ENCODE measurements at places on chromosomes 4 and X.

DNA sequence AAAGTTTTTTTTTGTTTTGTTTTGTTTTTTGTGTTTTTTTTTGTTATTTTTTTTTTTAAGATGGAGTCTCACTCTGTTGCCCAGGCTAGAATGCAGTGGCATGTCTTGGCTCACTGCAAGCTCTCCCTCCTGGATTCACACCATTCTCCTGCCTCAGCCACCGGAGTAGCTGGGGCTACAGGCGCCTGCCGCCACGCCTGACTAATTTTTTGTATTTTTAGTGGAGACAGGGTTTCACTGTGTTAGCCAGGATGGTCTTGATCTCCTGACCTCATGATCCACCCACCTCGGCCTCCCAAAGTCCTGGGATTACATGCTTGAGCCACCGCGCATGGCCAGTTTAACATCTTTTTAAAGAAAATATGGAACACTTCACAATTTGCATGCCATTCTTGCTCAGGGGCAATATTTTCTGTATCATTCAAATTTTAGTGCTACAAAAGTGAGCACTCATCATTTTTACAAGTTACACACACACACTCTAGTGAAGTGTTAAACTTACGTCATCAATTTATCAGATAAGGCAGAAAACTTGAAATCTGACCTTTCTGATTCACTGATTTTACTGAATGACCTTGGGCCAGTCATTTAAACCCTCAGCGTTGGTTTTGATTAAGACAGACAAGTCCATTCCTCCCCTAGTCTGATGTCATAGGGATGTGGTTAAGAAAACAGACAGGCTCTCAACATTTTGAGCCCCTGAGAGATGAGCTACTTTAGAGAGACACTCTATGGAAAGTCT lies 61.2 kb downstream of the TRIM2 start:
- no peak for DNase-seq

GRCh38 chr4:144757969-144758368 lies 112.0 kb downstream of the HHIP start:
- DNase-seq = no peak

DNA sequence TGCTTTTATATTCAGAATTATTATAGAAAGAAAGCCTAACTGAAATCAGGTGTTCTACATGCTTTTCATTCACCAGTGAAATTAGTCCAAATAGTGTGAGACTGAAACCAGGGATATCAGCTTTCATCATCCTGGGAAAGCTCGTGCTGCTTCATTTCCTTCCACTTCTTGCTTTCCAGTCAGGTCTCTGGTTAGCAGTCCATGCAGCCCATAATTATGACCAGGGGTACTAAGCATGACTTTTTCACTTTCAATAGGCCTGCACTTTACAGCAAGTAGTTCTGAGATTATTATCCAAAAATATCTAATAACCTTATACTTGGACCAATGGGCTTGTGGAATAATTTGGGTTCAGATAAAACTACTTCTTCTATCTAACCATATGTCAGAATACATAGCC lies 673.2 kb upstream of the MAGEB2 start:
- no peak for DNase-seq

DNA sequence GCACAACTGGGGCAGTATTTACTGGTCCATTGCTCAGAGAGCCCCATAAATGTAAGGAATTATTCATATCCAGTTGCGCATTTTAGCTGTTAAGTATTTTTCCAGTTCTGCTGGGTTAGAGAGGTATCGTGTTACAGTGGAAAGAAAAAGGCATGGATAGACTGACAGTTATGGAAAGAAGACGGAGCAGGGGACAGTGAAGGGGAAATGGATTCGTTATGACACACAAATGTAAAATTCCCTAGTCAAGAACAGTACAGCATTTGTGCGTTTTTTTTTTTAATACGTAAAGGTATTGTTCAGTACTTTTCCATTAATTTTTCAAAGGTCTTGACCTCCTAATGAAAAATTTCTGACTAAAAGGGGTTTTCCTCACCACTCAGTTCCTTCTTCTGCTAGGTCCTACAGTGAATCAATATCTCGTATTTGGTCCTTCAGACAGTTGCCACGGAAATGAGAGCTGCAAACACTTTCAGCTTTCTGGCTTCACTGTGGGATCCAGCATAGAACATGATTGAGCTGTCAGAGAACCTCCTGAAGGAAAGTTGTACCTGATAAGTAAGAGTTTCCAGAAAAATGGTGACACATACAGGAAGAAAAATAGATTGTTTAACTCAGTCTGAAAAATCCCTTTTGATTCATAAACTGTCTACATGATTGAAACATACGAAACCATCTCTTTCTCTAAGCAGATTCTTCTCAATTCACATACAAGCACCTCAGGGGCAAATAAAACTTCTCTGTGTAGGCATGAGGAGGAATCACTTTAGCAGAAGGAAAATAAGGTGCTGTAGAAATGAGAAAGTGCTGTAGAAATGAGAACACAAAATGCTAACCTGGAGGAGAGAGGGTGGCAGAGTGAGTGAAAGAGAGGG lies 21.8 kb upstream of the BBS12 start:
- no peak for DNase-seq

DNA sequence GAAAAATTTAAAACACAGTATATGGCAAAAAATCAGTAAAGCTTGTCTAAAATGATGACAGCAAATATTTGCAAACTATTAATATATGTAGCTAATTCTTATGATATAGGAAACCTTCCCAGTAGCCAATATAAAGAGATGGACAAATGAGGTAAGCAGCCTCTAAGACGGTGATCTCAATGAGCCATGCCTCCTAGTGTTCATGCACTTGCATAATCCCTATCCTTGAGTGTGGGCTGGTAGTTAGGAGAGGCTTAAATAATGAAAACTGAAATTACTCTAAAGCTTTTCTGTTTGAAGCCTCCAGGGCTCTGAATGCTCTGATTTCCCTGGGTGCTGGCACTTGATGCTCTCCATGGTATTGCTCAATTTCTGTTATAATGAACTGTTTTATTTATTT lies 24.6 kb upstream of the ARMCX4 start:
- DNase-seq = no peak

GRCh38 chrX:56281789-56282188 lies 49.6 kb downstream of the KLF8 start:
- DNase-seq = no peak

- DNase-seq = no peak
These were observed 102.8 kb upstream of the MXRA5 start for GRCh38 chrX:3449287-3449686.

GRCh38 chr4:14528918-14529317 lies 473.4 kb upstream of the CPEB2 start:
- no peak for DNase-seq

DNA sequence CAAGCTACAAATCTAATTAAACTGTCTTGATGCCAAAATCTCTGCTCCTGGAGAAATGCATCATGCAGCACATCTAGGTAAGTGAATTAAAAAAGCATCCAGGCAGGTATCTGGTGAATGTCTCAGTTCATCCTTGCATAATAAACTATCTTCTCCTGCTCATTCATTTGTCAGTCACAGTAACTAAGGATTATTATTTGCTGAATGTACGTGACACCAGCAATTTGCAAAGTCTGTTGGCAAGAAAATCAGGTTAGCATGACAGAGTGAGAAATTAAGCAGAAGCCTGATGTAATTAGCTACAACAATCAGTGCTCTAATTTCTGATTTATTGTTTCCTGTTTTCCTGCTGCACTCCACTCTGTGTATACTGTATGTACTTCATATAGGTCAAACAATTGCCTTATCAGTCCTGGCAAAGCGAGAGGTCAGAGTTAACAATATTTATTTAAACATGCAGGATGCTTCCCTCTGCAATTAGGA lies 213.6 kb downstream of the FBXO8 start:
- DNase-seq = no peak

DNA sequence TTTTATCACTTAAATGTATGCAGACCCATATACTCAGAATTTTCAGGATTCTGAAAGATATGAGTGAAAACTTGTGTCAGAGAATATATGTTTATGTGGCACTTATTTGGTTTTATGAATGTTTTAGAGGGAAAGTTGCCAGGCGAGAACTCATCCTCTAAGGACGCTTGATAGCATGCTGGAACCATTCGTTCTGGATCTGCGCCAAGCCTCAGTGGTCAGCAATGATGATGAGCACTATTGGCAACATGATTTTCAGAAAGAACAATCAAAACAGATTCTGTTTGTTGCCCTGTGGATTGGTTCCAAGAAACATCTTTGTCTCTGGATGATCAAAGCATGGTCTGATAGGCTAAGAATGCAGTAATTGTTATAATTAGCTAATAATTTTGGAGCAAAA lies 32.1 kb upstream of the RAPGEF2 start:
- DNase-seq = peak; percentile 87

- DNase-seq = no peak
These were observed 101.5 kb downstream of the SORBS2 start for GRCh38 chr4:185710487-185710995.

- DNase-seq = no peak
These were observed 482.1 kb upstream of the CPEB2 start for GRCh38 chr4:14520171-14520570.

DNA sequence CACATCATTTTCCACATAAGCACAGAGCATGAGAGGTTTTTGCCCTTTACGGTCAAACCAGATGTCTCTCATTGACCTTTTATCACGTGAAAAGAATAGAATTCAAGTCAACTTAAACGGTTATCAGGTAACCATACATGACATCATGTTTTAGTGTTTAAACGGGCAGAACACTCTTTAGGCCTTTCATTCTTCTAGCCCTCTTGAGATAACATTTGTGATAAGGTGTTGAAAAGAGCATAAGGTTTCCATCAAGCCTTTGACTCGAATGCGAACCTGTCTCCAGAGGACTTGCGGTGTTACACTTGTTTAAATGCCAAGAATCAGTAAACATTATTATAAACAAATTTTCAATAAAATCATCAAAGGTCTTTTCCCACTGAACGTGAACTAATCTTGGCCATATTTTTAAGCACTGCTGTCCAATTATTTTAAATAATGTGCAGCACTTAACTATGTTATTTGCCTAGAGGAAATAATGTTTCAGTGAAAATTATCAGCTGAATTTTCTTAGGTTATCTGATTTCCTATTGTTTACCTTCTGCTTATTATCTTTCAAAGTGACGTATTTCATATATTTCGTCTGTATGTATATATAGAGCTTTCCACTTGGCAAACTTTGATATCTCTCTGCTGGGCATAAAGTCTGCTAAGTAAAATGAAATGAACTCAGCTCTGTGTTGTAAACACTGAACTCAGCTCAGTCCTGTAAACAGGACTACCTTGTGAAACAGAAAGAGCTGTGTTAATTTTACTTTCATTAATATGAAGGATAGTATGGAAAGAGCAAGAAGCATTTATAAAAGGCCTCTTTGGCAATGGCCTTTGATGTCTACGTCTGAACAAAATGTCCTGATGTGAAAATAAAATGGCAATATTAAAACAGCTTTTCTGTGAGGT lies 33.3 kb downstream of the TENM3 start:
- no peak for DNase-seq

DNA sequence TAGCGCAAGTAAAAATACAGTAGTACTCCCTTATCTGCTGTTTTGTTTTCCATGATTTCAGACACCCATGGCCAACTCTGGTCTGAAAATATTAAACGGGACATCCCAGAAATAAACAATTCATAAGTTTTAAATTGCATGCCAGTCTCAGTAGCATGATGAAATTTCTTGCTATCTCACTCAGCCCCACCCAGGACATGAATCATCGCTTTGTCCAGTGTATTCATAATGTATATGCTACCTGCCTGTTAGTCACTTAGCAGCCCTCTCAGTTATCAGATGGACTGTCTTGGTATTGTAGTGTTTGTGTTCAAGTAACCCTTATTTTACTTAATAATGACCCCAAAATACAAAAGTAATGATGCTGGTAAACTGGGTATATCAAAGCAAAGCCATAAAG lies 158.2 kb upstream of the DDIT4L start:
- DNase-seq = no peak

DNA sequence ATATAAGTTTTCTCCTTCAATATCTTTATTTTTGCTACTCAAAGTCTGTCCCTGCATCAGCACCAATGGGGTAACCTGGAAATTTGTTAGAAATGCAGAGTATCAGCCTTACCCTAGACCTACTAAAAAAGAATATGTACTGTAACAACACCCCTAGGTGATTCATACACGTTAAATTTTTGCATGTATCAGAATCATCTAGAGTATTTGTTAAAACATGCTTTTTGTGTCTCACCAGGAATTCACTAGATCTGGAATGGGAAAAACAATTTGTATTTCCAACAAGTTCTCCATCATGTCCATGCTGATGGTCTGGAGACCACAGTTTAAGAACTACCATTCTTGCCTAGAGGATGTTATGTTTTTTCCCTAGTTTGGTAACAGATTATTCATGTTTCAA lies 196.0 kb upstream of the EDNRA start:
- DNase-seq = no peak

GRCh38 chr4:187209921-187210613 lies 486.4 kb upstream of the FAT1 start:
- no peak for DNase-seq

DNA sequence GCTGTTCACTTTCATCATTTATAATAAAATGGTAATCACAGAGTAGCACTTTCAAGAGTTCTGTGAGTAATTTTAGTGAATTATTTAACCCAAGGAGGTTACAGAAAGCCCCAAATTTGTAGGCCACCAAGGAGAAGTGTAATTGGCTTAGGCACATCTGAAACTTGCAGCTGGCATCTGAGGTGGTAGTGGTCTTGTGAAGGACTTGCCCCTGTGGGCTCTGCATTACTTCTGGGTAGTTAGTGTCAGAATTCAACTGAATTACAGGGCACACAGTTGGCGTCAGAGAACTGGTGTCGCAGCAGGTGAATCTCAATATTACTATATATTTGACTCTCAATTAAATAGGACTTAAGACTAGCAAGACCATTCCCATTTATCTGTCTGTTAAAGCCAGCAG lies 36.9 kb downstream of the GPR174 start:
- DNase-seq = no peak

DNA sequence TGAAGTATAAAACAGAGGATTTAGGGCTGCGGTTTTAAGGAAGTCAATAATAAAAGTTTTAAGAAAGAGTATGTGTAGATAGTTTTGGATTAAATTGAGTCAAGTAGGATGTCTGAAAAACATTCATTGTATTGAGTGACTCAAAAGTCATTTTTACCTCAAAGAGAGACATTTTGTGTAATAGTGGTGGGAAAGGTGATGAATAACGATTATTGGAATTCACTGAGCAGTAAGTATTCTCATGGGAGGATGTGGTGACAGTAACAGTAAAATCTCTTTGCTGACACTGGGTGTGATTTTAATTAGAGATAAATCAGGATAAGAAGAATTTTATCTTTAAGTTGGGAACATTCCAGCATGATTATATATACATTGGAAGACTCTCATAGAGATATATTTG lies 233.6 kb downstream of the PDHA2 start:
- no peak for DNase-seq

- no peak for DNase-seq
These were observed 208.1 kb downstream of the BMPR1B start for GRCh38 chr4:94965852-94966251.

DNA sequence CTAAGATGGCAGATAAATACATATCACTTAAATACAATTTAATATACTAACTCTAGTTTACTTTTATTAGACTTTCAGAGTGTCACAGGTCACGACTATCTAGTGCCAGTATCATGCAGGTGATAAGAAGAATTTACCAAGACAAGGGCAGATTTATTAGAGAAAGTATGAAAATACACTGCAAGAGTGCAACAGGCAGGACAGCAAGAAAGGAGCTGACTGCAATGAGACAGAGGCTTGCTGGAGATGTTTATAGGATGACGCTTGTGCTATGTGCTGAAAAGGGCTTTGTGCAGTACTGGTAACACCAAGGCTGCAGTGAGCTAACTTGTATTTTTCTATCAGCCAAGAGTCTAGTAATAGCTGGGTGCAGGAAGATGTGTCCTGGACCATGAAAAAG lies 96.7 kb upstream of the QRFPR start:
- no peak for DNase-seq
